ENCODE measurements at places on chromosomes 2 and 18. TPM values are rescaled to one million over a fixed set of nuclear protein-coding genes. Genes with fewer than 3 reads are reported as not detected.

The MDH1B gene
- not detected for total RNA-seq

The PAX3 gene
- not detected for total RNA-seq

The PROM2 gene
- 41.6 TPM for total RNA-seq

The IHH gene
- not detected for total RNA-seq

The FBLN7 gene
- under 0.01 TPM for total RNA-seq

The IL1R1 gene
- 1.6 TPM for total RNA-seq

The NEB gene
- 0.90 TPM for total RNA-seq

The GAREM1 gene
- 10.0 TPM for total RNA-seq

The PLCD4 gene
- 1.2 TPM for total RNA-seq

GRCh38 chr18:902229-902628, 2.4 kb upstream of the ADCYAP1 start:
- DNase-seq: no peak

- no peak for DNase-seq
These were observed 383.6 kb upstream of the SALL3 start for GRCh38 chr18:78595924-78596573.

GRCh38 chr2:237432484-237433092, 18.6 kb upstream of the COL6A3 start:
- peak; percentile 98 for DNase-seq

GRCh38 chr2:3472966-3473365, 46.4 kb downstream of the ADI1 start:
- DNase-seq: no peak

GRCh38 chr2:134127496-134127895, 126.4 kb upstream of the MGAT5 start:
- no peak for DNase-seq

DNA sequence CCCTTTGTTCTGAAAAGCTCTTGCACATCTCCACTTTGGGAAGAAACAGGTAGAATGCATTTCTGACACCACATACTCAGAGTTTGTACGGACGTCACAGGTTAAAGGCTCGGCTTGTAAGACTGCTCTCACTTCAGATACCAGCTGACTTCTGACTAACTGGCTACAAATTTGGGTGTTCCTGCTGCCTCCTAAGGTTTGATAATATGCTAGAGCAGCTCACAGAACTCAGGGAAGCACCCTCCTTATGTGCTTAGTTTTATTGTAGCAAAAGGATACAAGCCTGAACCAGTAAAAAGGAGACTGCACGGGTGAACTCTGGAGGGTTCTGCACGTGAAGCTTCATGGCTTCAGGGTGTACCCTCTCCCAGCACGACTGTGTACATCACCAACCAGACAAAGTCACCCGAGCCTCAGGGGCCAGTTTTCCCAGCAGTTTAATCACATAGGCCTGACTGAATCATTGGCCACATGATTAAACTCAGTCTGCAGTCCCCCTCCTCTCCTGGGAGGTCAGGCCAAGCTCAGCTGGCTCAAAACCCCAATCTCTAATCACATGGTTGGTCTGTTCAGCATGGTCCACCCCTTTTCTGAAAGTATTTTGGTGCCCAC, 749.5 kb upstream of the RAB6C start:
- peak; percentile 10 for DNase-seq

DNA sequence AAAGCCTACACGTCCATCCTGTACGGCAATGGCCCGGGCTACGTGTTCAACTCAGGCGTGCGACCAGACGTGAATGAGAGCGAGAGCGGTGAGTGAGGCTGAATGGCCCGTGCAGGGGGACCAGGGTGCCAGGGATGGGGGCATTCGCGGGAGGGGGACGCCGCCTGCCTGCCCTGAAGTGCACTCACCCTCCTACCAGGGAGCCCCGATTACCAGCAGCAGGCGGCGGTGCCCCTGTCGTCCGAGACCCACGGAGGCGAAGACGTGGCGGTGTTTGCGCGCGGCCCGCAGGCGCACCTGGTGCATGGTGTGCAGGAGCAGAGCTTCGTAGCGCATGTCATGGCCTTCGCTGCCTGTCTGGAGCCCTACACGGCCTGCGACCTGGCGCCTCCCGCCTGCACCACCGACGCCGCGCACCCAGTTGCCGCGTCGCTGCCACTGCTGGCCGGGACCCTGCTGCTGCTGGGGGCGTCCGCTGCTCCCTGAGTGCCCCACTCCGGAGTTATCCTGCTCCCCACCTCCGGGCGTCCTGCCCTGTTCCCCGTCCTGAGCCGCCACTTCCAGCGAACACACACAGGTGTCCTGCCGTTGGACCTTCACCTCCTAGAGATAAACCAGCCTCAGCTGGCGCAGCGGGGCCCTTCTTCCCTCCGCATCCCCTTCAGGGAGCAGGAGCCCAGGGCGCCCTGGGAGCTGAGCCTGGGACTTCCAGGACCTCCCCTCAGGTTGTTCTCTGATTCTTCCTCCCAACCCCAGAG, 2.9 kb downstream of the ALPI start:
- DNase-seq: no peak

- DNase-seq: no peak
These were observed 317.0 kb downstream of the CYP26B1 start for GRCh38 chr2:71830497-71831192.

DNA sequence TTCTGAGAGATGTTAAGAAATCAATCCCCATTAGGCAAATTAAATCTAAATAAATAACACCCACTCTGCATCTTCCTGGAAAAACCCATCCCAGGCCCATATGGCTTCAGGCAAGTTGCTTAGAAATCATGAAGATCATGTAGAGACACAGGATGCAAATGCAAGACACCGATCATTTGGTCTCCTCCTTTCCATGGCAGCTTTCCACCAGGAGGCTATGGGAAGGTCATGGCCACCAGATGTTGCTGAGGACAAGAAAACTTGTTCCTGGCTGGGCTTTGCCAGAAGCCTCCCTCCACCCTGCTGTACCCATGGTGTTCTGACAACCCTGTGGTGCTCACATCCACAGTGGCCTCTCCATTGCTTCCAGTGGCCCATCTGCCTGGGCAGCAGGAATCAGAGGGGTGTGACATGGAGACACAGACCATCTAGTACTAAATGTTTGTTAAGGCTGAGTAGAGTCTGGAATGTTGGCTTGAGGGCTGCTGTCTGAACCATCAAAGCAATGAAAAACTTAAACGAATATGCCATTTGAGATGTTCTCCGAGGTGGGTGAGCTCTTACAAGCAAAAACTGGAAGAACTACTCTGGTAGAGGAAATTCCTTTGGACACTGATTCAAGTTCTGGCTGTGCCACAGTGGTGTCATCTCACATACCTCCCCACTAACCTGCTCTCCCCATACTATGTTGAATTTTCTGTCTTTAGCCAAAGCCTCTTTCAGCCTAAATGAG, 293.2 kb downstream of the TNS1 start:
- DNase-seq: no peak

- DNase-seq: no peak
These were observed 218.3 kb upstream of the SLC39A10 start for GRCh38 chr2:195438692-195439091.

- peak; percentile 9 for DNase-seq
These were observed 197.8 kb downstream of the PAX3 start for GRCh38 chr2:222100704-222101699.

DNA sequence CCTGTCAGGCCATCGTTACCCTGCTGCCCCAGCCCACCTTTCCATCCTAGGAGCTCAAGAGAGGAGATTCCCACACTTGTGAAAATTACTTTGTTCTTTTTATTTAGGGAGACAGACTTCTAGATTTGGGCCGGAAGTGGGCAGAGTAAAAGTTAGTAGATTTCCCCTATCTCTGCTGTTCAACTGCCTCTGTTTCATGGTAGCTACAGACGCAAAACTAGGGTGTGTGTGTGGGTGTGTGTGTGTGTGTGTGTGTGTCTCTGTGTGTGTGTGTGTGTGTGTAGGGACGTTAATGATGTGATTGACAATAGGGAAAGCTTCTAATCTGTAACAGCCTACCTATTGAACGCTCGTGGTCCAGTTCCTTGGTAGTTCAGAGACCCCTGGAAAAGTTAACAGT, 438 bp downstream of the PSMA8 start:
- DNase-seq: no peak

- DNase-seq: no peak
These were observed 24.3 kb upstream of the MOCOS start for GRCh38 chr18:36162981-36163380.

GRCh38 chr2:166444306-166444705, 49.7 kb downstream of the SCN7A start:
- DNase-seq: no peak

- DNase-seq: no peak
These were observed 371.6 kb upstream of the LRP1B start for GRCh38 chr2:142502402-142502801.

DNA sequence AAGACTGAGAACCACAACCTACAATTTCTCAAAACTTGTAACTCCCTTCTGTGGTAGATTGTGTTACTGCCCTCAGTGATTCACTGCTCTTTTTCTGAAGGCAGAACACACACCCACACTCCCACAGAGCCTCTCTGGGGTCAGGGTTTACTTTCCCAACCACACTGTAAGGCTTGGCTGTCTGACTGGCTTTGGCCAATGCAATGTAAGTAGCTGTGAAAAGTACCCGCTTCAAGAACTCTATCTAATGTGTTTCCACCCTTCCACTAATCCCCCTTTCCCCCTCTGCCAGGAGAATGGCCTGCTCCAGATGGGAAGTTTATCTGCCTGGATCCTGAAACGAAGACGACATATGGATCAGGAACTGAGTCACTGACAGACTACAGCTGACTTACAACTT, 222.7 kb downstream of the CDH2 start:
- peak; percentile 29 for DNase-seq

GRCh38 chr2:70132244-70133126, 45.2 kb downstream of the PCBP1 start:
- DNase-seq: peak; percentile 61

- DNase-seq: peak; percentile 81
These were observed 181.3 kb downstream of the IKZF2 start for GRCh38 chr2:212970132-212970531.

DNA sequence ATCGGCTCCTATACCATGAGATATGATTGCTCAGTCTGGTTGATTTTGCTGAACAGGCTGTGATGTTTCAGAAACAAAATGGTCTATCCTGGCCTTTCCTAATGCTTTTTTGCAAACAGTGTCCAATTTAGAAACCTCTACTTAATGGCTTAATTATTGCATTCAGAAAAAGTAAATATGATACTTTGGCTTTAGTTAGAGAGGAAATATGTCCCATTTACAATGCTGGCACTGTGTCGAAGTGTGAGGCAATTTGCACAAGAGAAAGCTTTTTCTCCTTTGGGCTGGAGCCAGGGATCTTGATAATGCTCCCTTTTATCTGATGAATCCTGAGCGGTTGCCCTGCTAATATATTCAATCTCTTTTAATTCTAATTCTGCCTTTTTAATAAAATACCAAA, 418.9 kb downstream of the EPHA4 start:
- DNase-seq: no peak

GRCh38 chr2:16666449-16666801, 791 bp upstream of the CYRIA start:
- DNase-seq: peak; percentile 46

- peak; percentile 55 for DNase-seq
These were observed 4.5 kb downstream of the GPR39 start for GRCh38 chr2:132420816-132421805.

DNA sequence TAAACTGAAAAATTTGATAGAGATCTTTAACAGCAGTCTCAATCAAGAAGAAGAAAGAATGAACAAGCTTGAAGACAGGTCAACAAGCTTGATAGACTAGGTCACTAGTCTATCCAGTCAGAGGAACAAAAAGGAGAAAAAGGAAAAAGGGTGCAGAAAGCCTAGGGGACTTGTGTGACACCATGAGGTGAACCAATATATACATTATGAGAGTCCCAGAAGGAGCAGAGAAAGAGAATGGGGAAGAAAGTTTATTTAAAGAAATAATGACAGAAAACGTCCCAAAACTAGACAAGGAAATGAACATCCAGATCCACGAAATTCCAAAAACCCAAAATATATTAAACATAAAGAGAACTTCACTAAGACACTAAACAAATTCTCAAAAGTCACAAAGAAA, 84.5 kb downstream of the VAPA start:
- no peak for DNase-seq

GRCh38 chr2:124131276-124131675, 106.2 kb downstream of the CNTNAP5 start:
- no peak for DNase-seq

DNA sequence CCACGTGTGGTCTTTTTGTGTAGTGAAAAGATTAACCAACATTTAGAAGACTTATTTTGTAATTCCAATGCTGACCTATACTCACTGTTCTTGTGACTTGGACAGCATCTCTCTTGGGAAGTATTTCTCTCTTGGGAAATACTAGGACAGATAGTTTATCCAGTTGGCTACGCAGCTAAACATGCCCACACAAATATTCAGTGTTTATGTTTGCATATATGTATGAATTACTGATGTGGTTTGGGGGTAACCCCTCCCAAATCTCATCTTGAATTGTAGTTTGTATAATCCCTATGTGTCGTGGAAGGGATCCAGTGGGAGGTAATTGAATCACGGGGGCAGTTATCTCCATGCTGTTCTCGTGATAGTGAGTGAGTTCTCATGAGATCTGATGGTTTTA, 2062.3 kb upstream of the CELF4 start:
- no peak for DNase-seq

GRCh38 chr2:205681401-205682238, 681 bp upstream of the NRP2 start:
- DNase-seq: no peak

- no peak for DNase-seq
These were observed 143.6 kb downstream of the NEDD4L start for GRCh38 chr18:58187674-58188073.
